ENCODE measurements at places on chromosomes 5 and 9. TPM values are rescaled to one million over a fixed set of nuclear protein-coding genes. Genes with fewer than 3 reads are reported as not detected.

DNA sequence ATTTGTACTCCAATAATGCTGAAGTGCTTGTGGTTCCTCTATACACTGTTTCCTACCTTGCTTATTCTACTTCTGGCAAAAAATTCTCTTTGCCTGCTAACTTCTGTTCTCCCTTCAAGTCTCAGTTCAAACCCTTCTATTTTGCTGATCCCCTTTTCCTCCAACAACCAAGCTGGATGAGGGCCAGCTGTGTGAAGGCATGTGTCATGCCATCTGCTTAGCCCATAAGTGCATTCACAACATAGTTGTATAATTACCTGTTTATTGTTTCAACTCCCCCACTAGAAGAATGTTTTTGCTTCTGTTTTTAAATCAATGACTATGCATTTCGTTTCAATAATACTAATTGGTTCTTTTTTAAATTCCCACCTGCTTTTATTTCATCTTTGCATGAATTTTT lies 1951.4 kb upstream of the WWC1 start:
- no peak for DNase-seq

DNA sequence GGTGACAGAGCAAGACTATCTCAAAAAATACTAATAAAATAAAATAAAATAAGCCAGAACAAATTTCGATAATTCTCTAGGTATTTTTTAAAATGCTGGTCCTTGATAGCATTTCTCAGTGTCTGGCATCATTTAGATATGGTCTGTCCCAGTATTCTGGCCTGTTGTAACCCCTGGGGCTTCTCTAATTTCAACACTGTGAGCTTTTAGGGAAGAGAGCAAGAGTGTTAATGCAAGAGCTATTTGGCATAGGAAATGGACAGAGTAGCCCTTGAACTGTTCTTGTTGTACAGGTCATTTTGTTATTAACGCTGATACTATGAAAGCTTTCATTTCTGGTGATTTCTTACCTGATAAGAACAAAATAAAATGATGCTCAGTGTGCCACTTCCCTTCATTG lies 112.2 kb upstream of the ZNF608 start:
- DNase-seq, result no peak

GRCh38 chr9:127844821-127845359 lies 9.6 kb downstream of the ENG start:
- DNase-seq, result no peak

DNA sequence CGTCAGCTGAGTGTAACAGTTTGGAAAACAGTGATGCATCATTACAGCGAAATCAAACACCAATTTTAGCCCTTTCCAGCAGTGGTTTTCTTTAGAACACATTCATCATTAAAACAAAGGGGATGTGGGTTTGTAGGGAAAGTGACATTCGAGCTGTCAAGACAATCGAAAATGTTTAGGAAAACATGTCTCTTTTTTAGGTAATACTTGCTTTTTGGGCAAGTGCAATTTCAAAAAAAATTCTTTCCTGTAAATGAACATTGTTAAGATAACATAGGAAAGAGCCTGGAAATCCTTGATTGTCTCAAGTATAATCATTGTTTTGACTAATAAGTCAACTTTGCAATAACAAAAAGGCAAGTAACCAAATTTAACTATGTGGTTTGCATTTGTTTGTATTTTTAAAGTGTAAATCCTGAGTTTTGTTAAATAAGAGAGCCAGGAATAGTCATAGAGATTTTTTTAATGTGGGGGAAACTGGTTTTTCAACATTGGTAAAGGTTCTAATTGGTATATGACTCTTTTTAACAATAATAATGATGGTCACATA lies 182.5 kb downstream of the TTLL11 start:
- no peak for DNase-seq

DNA sequence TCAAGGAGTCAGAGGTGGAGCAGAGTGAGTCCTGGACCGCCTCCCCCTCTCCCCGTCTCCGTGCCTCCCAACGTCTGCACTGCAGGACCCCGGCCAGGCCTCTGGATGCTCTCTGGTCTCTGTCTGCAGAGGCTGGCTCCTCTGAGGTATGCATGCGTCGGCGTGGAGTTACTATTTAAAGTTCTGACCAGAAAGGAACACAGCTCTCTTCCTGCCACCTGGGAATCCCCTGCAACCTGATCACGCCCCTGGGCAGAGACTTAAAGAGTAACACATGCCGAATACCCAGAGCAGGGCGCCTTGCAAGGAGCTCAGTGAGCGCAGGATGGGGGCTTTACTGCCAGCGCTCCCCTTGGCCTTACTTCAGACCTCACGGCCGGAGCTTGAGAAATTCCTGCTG lies 16.0 kb downstream of the ANXA6 start:
- DNase-seq, result peak; percentile 22

GRCh38 chr9:81724242-81724889 lies 35.0 kb upstream of the TLE1 start:
- no peak for DNase-seq

DNA sequence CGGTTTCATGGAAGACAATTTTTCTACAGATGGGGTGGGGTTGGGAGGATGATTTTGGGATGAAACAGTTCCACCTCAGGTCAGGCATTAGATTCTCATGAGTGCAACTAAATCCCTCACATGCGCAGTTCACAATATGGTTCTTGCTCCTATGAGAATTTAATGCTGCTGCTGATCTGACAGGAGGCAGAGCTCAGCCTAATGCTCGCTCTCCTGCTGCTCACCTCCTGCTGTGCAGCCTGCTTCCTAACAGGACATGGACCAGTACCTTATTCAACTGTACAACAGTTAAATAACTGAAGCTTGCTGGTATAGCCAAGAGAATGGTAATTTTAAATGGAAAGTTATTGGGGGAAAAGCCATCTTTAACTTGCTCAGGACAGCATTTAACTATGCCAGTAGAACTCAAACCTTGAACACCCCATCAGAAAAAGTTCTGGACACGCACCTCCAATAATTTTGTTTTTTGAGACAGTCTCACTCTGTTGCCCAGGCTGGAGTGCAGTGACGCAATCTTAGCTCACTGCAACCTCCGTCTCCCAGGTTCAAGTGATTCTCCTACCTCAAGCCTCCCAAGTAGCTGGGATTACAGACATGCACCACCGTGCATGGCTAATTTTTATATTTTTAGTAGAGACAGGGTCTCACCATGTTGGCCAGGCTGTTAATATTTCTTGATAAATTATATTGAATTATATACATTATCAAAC lies 27.7 kb downstream of the HMGCR start:
- peak; percentile 13 for DNase-seq

DNA sequence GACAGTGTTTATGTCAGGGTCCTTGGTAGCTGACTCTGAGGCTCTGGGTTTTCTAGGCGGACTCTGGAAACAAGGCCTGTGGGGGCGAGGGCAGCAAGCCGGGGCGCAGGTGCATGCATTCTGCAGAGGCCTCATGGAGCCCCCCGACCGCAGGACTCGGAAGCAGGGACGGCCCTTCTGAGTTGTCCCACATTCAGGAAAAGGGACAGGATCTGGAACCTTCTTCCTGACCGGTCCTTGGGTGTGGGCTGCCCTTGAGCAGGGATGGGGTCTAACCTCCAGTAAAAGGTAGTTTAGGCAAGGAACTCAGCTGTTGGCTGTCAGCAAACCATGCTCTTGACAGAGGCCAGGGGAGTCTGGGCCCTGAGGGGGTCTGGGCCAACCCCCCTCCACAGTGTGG lies 7.4 kb upstream of the COL5A1 start:
- DNase-seq, result no peak

DNA sequence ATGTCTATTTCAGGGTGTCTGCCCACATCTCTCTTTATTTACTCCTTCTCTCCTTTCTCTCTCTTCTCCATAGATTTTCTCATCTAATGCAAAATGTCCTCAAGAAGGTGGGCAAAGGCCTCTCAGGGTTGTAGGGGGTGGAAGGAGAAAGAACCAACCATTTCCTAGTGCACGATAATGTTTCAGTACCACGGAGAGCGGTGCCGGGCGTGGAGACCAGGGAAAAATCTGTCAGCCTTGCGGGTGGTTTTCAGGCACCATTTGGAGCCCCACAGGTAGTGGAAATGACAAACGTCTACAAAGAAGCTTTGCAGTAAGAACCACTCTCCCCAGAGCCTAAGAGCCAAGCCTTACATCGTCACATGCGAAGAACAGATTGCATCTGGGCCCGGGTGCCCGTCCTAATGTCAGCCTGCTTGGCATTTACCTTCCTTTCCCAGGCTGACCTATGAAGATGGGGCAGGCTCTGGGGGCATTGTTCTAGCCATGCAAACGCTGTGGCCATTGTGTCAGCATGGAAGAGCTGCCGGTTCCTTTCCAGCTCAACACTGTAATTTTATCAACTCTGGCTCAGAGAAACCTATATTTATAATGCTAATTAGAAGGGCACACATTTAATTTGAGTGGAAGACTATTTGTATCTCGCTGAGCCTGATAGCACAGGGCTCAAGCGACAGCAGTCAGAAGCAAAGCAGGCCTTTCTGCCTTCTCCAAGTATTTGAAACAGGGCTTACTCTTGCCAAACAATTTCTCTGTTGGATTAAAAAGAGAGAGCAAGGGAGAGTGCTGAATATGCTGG lies 430.1 kb upstream of the WWC1 start:
- peak; percentile 72 for DNase-seq

- DNase-seq, result no peak
These were observed 24.9 kb downstream of the KCNV2 start for GRCh38 chr9:2742214-2742613.

GRCh38 chr5:58787987-58788386 lies 205.1 kb downstream of the RAB3C start:
- no peak for DNase-seq

GRCh38 chr9:119639287-119639955 lies 270.2 kb upstream of the BRINP1 start:
- DNase-seq, result peak; percentile 70

DNA sequence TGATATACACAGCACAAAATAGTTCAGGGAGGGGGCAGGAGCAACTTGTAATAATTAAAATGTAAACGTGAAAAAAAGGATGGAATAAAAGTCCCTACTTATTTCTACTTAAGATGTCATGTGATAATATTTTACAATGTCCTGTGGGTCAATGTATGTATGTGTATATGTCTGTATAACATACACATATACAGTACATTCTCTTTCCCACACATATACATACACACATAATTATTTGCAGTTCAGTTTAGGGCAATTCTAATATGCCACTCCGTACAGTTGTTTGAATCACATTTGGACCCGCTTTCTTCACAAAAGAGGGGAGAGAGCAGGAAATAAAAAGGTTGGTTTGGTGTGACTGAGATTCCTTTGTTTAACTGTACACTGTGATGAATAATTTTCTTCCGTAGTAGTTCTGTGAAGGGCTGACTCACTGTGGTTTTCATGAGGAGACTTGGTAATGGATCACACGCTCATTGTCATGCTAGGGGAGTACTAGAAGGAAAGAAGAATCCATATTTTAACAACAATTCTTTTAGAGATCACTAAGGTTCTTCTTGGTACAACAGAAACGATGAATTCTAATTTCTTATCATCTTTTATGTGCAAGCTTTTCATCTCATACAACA lies 26.2 kb upstream of the ACOT12 start:
- DNase-seq, result no peak

DNA sequence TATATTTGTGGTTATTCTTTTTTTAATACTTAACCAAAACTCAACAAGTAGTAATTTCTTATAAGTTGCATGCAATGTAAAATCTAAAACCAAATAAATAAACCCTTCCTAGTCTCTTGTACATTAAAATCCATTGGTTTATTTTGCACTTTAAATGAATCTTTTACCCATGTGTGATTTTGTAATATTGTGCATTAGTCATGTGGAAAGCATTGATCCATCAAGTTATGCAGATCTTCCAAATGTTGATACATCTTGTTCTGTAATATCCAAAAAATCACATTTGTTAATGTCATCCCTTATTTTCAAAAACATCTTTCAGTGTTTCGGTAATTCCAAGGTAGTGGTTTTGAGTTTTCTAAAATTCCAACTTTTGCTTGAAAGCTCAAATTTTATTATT lies 63.3 kb downstream of the CWC27 start:
- no peak for DNase-seq

GRCh38 chr5:149310947-149311658 lies 34.2 kb upstream of the GRPEL2 start:
- DNase-seq, result no peak

DNA sequence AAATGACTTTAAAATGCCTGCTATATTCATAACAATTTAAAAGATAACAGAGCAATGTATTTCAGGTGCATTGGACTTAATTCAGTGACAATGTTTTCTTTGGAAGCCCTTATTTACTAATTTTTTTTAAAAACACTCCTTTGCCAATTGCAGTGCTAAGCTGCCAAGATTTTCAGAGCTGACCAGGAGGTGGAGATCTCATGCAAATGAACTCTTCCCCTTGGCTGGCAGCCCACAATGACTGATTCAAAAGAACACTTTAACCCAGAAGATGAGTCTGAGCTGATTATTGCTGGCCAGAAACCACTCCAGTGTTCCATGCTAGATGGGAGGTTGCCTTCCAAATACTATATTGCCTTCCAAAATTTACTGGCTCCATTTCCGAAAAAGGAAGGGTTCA lies 128.3 kb upstream of the CCNH start:
- DNase-seq, result peak; percentile 68

DNA sequence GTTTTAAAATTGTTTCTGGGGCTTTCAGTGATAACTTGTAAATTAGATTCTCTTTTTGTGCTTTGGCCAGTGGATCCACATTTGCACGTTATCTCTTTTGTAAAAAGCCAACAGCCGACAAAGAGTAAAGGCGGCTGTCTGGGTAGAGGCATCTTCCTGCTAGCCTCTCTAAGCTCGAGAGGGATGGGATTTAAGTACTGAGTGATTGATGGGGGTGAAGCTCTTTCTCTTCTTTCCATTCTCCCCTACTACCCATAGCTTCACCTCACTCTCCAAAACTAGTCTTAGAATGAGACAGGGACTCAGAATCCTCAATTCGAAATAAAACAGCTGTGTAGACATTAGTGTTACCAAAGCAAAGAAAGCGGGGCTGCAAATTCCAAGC lies 3.4 kb downstream of the PBX3 start:
- DNase-seq, result peak; percentile 81

DNA sequence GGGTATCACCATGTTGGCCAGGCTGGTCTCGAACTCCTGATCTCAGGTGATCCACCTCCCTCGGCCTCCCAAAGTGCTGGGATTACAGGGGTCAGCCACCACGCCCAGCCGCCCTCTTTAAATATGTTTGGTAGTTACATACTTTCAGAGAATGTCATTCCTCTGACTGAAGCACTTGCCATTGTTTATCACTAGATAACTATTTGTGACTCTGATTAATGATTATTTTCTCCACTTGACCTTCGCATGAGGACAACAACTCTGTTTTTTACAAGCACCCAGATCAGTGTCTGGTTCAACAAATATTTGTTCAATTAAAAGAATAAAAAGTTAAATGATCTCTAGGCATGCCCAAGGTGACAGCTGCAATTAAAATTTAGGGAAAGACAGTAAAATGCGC lies 56.2 kb downstream of the CLINT1 start:
- DNase-seq, result no peak

GRCh38 chr9:14309403-14309802 lies 4.5 kb downstream of the NFIB start:
- DNase-seq, result no peak

GRCh38 chr5:154714266-154714986 lies 40.8 kb upstream of the LARP1 start:
- DNase-seq, result no peak

Gene ENTPD2
- total RNA-seq, result not detected

Gene SPAAR
- not detected for total RNA-seq

Gene KLF4
- 0.51 TPM for total RNA-seq

Gene CORO2A
- total RNA-seq, result 2.4 TPM

Gene RAD50
- 48.2 TPM for total RNA-seq

Gene EGR1
- 31.3 TPM for total RNA-seq

Gene PTGDS
- not detected for total RNA-seq

Gene SLC6A3
- total RNA-seq, result 0.32 TPM

Gene PCDHGA2
- total RNA-seq, result 0.71 TPM

Gene GDNF
- total RNA-seq, result not detected

Gene ANKS6
- 44.3 TPM for total RNA-seq

Gene S1PR3
- 29.4 TPM for total RNA-seq

Gene SPATA31A5
- not detected for total RNA-seq

Measured in neural progenitor cell (in vitro differentiated cells).